ENCODE measurements at places on chromosomes 13 and 19.

GRCh38 chr19:1472231-1473084 is 6.6 kb downstream of the C19orf25 start:
- no peak for DNase-seq

- DNase-seq = no peak
Measured at GRCh38 chr13:97067017-97067895, 73.0 kb upstream of the OXGR1 start.

DNA sequence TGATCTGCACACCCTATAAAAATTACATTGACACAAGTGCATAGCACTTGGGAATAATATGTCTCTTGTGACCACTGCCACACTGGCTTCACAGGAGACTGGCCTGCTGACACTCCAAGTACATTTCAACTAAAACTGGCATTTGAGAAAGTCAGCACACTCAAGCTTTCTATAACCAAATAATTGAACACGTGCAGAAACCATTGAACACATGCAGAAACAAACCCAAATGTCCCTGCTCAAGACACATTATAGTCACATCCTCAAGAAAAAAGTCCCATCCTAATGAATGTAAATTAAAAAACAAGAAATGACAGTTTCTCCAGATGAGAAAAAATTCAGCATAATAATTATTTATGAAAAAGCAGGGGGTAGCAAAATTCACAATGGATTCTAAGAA is 1859.1 kb upstream of the PCDH20 start:
- DNase-seq = no peak

DNA sequence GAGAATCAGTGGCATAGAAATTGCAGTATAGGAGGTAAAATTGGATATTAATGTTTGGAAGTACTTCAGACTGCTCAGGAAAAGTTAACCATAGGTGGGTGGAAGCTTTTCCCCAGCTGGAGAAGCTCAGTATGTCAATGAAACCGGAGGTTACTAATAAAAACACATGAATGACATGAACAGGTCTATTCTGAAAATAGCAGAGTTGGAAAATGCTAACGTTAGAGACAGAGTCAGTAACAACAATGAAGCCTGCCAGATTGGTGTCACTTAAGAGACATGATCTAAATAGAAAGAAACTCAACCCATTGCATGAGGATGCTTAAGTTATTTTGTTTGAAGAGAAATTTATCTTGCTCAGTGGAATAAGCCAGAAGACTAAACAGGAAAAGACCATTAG is 364.5 kb downstream of the DNAJC15 start:
- DNase-seq = no peak

GRCh38 chr19:44005973-44006372 is 3.2 kb downstream of the ZNF230 start:
- no peak for DNase-seq

DNA sequence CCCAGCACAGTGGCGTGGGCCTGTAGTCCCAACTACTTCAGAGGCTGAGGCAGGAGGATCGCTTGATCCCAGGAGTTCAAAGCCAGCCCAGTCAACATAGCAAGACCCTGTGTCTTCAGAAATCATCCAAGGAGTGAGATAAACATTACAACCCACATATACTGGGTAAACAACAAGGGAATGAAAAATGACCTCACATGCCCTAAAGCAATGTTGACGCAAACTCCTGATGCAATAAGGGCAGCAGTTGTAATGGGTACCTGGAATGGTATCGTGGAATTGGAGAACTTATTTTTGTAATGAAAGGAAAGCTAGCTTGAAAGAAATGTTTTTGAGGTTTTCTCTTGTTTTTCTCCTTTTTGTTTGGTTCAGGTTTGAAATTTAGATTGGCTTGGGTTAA is 24.5 kb upstream of the LGALS16 start:
- DNase-seq = no peak

GRCh38 chr19:51002089-51002532 is 707 bp upstream of the KLK8 start:
- no peak for DNase-seq

DNA sequence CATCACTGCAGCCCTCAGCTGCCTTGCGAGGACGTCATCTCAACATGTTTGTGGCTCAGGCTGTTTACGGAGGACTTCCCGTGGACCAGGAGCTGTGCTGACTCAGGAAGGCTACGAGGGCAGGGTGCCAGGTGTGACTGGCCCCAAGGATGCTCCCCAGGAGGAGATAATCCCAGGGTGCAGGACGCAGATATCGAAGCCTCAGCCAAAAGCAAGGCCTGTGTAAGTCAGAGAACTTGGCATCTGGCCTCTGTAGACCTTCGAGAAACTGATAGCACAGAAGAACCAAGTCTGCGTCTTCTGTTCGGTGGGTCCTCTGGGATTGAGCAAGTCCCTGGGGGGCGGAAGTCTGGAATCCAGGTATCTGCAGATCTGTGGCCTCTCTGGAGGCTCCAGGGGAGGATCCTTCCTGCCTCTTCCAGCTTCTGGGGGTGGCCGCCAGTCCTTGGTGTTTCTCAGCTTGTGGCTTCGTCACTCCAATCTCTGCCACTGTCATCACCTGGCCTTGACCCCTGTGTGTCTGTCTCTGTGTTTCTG is 2.6 kb upstream of the DOHH start:
- DNase-seq = no peak

- no peak for DNase-seq
Measured at GRCh38 chr13:28035146-28035782, 46.8 kb upstream of the URAD start.

DNA sequence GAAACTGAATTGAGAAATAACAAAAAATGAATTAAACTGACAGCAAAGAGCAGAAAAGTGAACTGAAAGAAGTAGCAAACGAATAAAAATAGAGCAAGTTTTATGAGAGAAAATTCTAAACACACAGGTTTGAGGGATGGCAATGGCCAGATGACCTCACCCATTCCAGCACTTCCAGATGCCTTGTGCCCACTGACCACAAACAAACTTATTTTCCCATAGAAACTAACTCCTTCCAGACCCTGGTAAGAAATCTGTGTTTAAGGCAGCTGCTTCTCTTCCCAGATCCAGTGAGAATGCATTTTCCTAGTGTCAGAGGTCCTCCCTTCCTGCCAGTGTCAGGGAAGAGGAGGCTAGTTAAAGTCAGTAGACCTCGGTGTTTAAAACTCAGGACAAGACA is 51.7 kb downstream of the RXFP2 start:
- DNase-seq = no peak

DNA sequence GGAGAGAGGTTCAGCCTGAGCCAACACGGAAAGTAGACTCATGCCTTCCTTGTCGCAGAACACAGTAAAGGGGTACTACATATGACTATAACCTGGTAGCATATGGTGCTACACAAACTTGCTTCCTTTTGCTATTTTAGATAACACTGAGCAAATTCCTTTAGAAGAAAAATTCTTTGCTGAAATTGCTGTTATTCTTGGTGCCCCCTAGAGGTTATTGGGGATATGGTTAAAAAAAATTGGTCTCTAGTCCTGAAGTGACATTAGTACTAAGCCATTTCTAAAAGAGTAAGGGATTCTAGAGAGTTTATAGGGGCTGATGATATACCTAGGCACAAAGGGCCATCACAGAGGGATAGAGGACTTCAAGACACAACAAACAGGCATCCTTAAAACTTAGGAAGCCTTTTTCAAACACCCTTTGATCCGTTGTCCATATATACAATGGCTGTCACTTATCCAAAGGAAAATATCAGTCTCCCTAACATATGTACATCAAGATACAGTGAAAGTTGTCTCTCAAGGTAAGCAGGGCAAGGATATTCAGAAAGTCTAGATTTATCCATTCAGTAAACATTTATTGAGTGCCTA is 13.9 kb upstream of the HS6ST3 start:
- DNase-seq = no peak

DNA sequence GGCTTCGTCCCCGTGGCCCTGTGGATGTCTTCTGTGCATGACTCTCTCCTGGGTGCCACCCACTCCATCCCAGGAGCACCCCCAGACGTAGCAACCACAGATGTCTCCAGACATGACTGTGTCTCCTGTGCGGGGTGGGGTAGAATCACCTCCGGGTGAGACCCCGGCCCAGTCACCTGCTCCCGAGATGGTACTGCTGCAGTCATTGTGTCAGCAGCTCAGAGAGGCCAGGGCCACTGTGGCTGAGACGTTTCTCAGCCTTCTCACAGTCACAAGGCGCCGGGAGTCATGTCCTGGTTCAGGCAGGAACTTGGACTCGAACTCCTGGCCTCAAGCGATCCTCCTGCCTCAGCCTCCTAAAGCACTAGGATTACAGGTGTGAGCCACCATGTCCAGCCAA is 16.6 kb downstream of the NCLN start:
- DNase-seq = no peak

DNA sequence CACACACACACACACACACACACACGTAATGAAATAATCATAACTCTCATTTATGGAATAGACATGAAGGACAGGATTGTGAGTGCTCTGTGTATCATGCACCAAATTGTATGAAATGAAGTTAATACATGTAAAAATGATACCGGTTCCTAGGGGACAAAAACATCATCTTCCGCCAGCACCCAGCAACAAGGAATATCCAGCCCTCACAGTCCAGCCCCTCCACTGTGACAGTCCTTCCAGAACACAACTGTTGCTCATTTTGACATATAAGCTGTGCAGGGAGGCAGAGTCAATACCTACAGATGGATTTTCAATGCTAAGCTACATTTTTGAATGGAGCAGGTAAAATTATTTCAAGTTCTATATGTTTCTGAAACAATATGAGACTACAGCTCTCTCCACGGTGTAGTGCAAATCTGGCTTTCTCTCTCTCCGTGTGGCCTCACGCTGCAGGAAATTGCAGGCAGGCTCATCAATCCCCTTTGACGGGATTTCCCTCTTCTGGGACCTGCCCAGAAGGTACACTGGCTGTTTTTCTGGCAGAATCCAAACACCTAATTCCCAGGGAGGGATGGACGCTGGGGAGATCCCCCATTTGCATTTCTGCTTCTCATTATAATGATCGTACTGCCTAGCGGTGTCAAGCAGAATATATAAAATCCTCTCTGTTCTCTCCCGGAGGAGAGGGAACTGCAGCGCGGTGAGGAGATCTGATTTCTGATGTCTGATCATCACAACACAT is 494.0 kb downstream of the LIG4 start:
- DNase-seq = no peak

DNA sequence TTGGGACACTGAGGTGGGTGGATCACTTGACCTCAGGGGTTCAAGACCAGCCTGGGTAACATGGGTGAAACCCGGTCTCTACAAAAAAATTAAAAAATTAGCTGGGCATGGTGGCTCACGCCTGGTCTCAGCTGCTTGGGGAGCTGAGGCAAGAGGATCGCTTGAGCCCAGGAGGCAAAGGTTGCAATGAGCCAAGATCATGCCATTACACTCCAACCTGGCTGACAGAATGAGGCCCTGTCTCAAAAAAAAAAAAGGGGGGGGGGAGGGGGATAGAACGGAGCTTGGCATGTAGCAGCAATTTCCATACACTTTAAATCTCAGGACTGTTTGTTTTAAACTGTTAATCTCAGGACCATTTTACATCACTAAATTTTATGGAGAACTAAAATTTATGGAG is 2.2 kb downstream of the ACP7 start:
- no peak for DNase-seq

- no peak for DNase-seq
Measured at GRCh38 chr13:29800687-29801086, 49.7 kb downstream of the UBL3 start.

DNA sequence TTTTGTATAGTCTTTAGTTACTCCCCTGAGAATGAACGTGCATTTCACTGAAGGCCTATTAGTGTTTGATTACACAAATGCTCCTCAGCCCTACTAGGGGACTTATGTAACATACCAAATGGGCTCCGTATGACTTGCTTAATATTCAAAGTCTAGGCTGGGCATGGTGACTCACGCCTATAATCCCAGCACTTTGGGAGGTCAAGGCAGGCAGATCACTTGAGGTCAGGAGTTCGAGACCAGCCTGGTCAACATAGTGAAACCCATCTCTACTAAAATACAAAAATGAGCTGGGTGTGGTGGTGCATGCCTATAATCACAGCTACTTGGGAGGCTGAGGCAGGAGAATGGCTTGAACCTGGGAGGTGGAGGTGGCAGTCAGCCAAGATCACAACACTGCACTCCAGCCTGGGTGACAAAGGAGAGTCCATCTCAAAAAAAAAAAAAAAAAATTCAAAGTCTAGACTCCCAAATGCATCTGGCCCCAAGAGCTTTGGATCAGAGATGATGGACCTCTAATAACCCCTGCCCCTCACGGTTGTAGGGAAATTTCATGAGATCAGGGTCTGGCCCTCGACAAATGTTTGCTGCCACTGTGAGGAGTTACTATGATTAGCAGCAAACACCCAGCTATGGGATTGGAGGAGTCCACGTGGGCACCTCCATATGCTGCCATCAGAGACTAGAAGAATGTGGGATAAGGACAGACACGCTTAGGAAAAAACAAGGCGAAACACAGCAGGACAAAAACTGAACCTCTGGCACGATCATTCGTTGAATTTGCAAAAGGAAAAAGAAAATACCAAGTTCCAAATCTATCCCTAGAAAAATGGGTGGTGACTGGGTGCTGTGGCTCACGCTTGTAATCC is 4.6 kb downstream of the FBXO17 start:
- no peak for DNase-seq

DNA sequence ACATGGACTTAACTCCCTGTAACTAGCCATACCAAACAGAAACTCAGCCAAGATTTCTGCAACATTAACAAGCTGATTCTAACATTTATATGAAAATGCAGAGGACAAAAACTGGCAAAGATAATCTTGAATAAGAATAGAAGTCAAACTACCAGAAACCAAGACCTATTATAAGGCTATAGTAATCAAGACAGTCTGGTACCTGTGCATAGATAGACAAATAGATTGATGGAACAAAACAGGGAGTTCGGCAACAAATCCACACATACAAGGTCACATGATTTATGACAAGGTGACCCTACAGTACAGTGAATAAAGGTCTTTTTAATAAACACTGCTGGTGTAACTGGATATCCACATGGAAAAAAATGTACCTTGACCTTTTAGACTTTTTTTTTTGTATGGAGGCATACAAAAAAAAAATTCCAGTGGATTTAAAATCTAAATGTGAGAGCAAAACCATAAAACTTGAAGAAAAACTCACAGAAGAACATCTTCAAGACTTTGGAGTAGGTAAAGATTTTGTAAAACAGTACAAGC is 2.9 kb upstream of the RFC3 start:
- DNase-seq = no peak

GRCh38 chr13:99442273-99442895 is 58.9 kb upstream of the TM9SF2 start:
- peak; percentile 35 for DNase-seq

DNA sequence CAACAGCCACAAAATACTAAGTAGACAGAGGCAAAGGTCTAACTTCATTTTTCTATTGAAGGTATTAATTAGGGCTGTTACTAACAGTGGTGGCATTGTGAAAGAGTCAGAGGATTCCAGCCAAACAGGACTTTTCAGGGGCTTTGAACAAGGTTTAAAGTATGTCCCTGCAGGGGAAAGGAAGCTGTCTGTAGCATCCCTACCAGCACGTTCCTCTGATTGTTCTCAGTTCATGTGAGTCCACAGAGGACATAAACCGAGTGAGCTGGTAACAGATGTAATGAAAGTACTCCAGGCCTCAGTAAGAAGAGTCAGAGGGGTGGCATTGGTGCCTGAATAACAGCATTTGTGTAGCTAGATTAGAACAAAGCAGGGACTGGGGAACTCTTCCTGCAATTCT is 15.3 kb upstream of the SPATA13 start:
- DNase-seq = no peak

GRCh38 chr19:58362272-58362994 is at the start of gene ZNF497:
Gene ZNF497, minus strand, starts transcription at chr19:58362751. Its CDS starts 5,116 bp downstream, at chr19:58357635.
- peak; percentile 95 for DNase-seq

All from stimulated activated CD8-positive, alpha-beta memory T cell treated with anti-CD3 and anti-CD28 coated beads, Interleukin-12 subunit alpha, Interleukin-12 subunit beta, amount 100 ng/mL, for 1 hour (primary cell).